ENCODE measurements at places on chromosomes 5 and 9.
A peak's percentile ranks its signal among the peaks of the same experiment; 100 is the strongest.

DNA sequence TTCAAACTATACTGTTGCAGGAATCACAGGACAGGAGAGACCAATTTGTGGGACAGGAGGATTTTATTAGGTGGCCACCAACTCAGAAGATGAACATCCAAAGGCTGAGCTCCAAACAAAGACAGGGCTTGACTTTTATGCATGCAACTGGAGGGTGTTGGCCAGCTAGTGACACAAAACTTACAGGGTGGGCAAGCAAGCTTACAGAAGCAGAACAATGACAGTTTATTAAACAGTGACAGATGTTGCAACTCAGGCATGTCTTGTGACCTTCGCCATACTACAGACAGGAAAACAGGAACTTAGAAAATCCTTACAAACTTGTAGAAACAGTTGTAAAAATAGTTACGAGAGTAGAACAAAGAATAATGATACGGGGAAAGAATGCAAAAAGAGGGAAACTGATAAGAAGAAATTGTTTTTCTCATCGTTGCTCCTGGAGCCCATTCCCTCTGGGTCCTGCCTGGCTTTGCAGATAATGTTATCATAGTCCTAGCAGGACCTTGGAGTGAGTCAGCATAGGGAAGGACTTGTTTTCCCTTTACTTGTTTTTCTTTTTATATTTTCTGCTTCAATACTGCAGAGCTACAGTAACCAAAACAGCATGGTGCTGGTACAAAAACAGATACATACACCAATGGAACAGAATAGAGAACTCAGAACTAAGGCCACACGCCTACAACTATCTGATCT is 2083.0 kb upstream of the ACO1 start:
- DNase-seq: no peak

- no peak for DNase-seq
These were observed 37.2 kb downstream of the PAPPA start for GRCh38 chr9:116190637-116191396.

GRCh38 chr5:132134384-132134783 is 60.8 kb downstream of the CSF2 start:
- DNase-seq: no peak

DNA sequence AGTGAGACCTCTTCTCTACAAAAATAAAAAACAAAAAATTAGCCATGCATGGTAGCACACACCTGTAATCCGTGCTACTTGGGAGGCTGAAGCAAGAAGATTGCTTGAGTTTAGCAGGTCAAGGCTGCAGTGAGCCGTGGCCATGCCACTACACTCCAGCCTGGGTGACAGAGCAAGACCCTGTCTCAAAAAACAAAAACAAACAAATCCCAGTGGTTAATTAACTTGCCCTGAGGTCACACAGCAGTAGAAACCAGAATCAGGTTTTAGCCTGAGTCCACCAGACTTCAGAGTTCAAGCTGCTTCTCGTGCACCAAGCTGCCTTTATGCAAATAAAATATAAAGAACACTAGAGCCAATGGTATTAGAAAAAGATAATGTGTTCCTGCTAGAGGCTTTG is 169.7 kb downstream of the GOLPH3 start:
- no peak for DNase-seq

GRCh38 chr5:157312492-157312891 is 46.6 kb downstream of the CYFIP2 start:
- DNase-seq: peak; percentile 29

DNA sequence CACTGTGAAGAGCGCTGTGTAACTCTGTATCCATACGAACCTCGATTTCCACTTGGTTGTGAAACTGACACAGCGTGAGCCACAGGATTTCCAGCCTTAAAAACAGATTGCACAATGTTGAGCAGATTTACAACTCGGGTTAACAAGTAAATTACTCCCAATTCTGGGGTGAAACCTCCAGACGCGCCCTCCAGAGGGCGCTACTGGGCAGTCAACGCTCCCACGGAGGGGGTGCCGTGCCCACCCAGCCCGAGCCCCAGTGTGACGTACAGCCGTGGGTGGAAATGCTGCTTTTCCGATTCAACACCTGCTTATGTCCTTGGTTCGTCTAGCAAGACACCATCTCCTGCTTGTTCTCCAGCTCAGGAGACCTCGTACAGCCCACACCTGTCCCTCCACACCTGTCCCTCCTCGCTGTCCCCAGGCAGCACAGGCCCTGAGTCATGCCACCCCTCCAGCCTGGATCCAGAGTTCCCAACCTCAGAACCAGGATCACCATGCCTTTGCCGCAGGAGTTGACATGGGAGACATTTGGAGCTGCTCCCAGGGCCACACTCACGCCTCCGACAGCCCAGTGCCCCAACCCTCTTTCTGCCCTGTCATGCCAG is 34.4 kb upstream of the SLC6A3 start:
- peak; percentile 22 for DNase-seq

DNA sequence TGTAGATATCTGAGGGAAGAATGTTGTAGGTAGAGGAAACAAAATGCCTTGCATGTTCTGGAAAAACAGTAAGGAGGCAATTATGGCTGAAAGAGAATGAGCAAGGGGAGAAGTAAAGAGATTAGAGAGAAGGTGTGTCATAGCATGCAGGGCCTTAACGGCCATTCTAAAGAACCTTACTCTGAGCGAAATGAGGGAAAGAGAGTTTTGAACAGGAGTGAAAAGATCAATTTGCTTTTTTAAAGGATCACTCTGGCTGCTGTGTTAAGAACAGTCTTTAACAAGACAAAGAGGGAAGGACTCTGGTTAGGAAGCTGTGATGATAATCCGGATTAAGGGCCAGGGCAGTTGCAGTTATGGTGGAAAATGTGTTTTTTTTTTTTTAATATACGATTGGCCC is 22.6 kb downstream of the PTBP3 start:
- DNase-seq: no peak

- DNase-seq: no peak
These were observed 27.1 kb upstream of the BASP1 start for GRCh38 chr5:17190242-17190778.

- DNase-seq: no peak
These were observed 59.4 kb upstream of the CAST start for GRCh38 chr5:96602776-96603175.

DNA sequence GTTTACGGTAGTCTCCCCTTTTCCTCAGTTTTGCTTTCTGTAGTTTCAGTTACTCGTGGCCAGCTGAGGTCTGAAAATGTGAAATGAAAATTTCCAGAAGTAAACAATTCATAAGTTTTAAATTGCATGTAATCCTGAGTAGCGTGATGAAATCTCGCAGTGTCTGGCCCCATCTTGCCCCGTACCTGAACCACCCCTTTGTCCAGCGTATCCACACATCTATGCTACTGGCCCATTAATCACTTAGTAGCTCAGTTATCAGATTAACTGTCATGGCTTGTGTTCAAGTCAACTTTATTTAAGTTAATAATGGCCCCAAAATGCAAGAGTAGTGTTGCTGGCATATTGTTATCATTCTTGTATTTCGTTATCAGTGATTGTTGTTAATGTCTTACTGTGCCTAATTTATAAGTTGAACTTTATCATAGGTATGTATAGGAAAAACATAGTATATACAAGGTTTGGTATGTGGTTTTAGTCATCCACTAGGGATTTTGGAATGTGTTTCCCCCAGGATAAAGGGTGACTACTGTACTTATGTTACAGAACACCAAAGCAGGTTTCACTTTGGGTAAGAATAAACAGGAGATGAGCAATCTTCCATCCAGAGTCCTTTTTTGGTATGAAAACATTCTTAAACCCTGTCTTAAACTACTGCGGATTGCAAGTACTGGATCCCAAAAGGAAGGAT is 118.4 kb upstream of the KCNN2 start:
- DNase-seq: no peak

DNA sequence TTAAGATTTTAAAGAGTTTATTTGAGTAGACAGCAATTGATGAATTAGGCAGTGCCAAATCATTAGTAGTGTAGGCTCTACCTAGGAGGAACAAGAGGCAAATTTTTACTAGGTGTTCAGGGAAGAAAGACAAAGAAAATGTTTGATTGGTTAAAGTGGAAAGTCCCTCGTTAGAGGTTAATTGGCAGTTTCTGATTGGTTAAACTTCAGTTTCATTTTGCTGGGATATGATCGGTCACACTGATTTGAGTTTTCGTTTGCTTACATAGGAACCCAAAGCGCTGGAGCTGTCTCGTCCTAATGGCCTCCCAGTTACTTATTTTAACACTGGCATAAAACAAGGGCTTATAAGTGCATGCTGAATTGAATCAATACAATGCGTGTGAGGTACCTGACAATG is 15.1 kb downstream of the DMAC1 start:
- no peak for DNase-seq

GRCh38 chr5:112293587-112293986 is 125.5 kb downstream of the EPB41L4A start:
- no peak for DNase-seq

DNA sequence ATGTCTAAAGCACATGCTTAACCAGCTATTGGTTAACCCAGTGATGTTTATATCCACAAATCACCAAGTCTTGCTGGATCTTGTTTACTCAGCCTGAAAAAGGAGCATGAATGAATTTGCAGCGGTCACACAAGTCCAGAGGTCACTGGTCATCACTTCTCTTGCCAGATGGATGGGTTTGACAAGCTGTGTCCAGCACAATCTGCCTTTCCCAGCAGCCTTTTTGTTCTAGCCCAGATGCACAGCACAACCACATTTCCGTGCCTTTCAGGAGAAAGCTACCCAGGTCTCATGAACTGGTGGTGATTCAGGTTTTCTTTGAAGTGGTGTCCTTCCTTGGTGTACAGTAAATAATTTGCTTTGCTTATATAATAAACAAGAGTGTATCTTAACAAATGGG is 32.1 kb downstream of the TMEM252 start:
- no peak for DNase-seq

GRCh38 chr9:138047469-138048040 is 170.0 kb downstream of the CACNA1B start:
- DNase-seq: no peak

DNA sequence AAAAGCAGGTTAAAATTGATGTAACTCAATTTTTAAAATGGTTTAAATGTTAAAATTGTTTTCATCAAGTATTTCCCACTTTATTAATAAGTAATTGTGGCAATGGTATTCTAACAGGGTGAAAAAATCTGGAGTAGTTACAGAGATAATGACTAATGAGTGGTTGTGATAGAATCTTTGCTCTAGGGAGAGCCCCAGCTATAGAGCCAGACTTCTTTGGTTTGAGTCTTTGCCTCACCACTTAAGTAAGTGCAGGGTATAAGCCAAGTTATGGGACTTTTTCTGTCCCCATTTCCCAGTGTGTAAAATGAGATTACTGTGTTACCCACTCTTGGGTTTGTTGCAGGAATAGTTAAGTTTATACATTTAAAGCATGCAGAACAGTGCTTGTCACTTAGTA is 158.1 kb downstream of the FER start:
- no peak for DNase-seq

- no peak for DNase-seq
These were observed 393.8 kb downstream of the PLK2 start for GRCh38 chr5:58066076-58066475.

- DNase-seq: no peak
These were observed 22.8 kb downstream of the LMNB1 start for GRCh38 chr5:126799780-126800179.

- DNase-seq: no peak
These were observed 31.1 kb downstream of the ATP6V0E1 start for GRCh38 chr5:173014671-173015070.

- DNase-seq: no peak
These were observed 18.2 kb downstream of the ADRB2 start for GRCh38 chr5:148844433-148845280.

- no peak for DNase-seq
These were observed 46.4 kb upstream of the CHD1 start for GRCh38 chr5:98975223-98975622.

DNA sequence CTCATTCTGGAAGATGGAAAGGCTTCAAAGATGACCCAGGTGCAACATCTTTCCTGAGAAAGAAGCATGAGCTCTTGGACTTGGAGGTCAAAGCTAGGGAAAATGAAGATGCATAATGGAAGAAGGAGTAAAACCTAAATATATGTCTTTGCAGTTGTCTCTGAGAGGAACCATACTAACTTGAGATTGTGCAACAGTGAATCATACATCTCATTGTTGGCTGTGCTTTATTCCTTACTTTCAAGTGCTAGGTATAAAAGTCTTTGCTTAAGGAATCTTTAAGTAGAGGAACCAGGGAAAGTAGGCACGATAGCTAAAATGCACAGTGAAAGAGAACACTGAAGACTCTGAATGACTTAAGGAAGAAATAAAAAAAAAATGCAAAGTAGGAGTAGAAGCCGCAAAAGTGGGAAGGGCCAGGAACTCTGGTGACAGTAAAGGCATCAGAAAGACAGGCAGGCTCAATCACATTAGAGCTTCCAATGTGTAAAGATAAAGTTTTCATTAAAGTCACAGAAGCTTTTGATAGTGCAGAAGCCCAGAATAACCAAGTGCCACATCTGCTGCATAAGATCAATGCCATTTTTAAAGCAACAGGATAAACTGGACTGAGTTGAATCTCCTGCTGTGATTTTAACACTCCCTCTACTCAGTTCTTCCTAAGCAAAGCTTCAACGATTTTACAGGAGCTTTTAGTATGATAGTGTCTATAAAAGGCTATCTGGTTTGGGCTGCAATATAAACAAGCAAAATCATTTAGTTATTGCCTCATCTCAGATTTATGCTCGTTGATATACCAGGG is 432.3 kb upstream of the EDIL3 start:
- DNase-seq: no peak

DNA sequence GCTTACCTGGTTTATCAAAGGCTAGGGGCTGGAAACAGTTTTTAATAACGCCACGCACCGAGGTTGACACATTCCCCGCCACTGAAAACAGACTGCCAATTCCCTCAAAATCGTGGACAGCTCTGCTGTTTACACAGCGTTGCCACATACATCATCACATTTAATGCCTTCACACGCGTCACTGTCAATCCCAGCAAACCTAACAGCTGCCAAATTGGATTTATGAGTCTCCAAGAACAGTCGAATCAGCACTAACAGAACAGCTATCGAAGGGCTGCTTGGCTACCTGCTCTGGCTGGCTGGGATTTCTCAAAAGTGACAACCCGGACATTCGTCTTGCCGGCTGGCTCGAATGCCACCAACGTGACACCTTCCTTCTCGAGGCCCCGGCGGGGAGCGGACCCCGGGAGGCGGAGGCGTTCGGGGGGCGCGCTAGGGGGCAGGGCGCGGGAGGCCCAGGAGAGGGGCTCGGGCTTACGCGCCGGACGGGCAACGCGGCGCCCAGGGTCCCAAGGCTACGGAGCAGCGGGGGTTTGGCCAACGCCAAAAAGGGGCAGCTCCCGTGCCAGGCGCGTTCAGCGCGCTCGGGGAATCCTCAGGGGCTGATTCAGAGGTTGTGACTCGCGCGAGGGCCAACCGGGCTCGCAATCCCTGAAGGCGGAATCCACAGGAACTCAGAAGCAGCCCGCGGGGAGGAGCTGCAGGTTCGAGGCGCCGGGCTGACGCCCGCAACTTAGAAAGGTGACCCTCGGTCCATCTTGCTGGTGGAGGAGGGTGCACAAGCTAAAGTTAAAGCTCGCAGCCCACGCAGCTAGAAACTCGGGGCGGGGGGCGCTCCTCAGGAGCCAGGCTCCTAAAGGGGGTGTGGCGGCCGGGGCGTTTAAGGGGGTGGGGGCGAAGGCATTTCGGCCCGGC is 1.2 kb downstream of the CDC14B start:
- no peak for DNase-seq

Data from stimulated activated CD4-positive, alpha-beta T cell treated with anti-CD3 and anti-CD28 coated beads, Interleukin-1b, Interleukin-23, amount 100 ng/mL, for 1 hour (primary cell).